HFFc6 (cell line): ENCODE measurements at places on chromosomes 6 and 20.
A peak's percentile ranks its signal among the peaks of the same experiment; 100 is the strongest.

GRCh38 chr20:50655311-50655880 is 35.9 kb downstream of the RIPOR3 start:
- DNase-seq: peak; percentile 53

DNA sequence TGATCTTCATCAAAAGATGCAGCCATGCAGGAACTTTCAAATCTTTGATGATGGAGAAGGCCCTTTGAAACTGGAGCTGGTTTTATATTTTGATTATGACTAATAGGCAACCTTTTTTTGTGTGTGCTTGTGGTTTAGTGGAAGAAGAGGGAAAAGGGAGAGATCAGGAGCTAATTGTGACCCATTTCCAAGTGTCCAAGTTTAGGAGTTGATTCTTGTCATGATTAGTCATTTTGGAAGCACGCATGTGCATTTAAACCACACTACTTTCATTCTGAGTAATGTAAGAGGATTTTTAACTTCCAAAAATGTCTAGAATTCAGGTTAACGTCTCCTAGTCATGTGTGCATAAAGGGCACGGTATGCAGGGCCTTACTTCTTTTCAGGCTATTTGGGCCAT is 3.5 kb downstream of the FOXO3 start:
- DNase-seq: peak; percentile 98

DNA sequence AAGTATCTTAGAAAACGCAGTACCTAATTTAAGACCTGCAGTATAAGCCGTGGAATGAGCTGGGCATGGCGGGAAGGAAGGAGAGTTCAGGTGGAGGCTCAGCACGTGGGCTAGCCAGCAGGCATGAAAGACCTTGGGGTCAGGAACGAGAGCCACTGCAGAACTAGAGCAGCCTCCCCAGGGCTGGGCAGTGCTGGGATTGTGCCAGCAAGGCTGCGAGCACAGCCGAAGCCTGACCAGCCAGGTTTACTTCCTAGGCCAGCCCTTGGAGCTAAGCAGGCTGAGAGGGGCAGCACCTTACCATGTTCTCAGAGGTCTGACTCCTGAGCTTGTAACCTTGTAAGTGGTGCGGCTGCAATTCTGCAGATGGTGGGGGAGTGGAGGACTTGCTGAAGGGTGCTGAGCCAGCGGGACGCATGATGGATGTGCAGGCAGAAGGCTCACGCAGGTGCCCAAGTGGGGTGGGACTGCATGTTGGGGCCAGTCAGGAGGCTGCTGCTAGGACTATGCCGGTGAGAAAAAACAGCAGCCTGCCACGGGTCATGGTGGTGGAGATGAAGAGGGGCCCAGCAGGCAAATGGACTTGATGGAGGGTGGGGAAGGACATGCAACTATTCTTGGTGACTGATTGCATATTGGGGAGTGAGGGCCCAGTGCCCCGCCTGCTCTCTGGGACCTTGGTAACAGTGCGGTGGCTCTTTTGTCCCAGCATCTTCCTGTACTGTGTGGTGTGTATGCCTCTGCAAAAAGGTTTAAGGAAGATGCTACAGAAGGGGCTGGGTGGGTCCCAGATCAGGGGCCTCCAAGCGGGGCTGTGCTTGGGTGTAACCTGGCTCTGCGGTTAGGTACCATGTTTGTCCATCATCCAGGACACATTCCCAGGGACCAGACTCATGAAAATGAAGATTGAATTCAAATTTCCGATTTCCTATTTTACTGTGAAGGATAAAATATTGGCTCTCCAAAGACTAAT is 37.6 kb upstream of the IRF4 start:
- no peak for DNase-seq

DNA sequence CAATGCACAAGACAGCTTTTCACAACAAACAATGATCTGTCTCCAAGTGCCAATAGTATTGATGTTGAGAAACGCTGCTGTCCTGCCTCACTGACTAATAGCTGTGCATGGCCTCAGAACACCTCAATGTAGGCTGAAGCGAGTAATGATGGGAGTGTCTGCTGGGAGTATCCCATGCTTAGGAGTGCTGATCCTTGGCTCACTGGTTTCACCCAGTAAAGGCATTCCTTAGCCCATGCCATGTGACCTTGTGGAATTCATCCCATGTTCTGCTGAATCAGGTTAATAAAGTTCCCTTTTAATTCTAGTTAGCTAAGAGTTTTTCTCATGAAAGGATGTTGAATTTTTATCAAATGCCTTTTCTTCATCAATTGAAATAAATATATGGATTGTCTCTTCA is 3.8 kb upstream of the WFDC12 start:
- DNase-seq: peak; percentile 17

GRCh38 chr6:36663504-36664446 is 14.7 kb upstream of the CDKN1A start:
- DNase-seq: no peak

DNA sequence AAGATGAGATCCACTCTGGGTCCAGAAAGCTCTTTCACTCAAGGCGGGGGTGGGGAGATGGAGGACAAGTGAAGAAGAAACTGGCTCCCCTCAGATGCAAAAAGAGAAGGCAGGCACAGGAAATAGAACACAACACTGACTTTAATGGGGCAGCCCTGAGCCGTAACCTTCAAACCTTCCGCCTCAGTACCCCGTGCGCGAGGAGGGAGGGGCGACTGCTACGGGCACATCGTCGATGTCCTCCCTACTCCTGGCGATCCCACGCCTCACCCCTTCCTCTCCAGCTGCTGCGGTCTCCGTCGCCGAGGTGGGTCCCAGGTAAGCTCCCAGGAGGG is 3.9 kb downstream of the SPEF1 start:
- no peak for DNase-seq

- DNase-seq: no peak
Measured at GRCh38 chr20:14986026-14986655, 648.7 kb upstream of the FLRT3 start.

- DNase-seq: no peak
Measured at GRCh38 chr6:133017581-133017980, 203.2 kb downstream of the RPS12 start.

DNA sequence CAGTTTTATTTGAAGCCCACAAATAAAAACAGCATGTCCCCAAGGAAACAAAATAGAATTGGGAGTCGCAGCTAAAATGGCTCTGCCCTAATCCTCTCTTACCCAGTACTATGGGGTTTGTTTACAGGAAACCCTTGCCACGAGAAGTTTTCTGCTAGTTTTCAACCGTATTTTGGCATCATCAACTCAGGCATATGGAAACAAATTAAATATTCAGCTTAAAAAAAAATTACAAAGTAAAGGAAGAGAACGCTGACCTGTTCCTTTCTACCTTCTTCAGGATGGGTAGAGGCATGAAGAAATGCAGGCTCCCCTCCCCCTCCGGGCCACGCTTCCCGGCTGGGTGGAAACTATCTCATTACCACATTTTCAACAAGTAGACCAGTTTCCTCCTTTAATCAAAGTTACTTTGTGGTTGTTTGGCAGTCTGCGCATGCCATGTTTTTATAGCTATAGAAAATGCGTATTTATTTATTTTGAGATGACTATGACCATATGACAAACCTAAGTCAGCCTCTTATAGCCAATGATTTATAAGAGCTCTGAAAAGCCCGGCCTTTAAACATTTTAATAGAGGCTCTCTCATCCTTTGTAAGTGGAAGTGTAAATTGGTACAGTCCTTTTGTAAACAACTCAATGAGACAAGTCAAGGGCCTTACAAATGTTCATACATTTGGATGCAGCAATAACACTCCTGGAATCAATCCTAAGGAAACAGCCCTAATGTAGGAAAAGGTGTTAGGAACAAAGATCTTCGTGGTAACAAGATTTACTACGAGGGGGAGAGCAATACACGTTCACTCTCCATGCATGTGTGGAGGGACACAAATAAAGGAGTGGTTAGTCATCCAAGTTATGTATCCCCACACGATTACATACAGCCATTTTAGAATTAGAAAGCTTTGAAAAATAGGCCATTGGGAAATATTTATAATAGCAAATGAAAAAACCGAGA is 16.1 kb upstream of the ZNF217 start:
- peak; percentile 26 for DNase-seq

DNA sequence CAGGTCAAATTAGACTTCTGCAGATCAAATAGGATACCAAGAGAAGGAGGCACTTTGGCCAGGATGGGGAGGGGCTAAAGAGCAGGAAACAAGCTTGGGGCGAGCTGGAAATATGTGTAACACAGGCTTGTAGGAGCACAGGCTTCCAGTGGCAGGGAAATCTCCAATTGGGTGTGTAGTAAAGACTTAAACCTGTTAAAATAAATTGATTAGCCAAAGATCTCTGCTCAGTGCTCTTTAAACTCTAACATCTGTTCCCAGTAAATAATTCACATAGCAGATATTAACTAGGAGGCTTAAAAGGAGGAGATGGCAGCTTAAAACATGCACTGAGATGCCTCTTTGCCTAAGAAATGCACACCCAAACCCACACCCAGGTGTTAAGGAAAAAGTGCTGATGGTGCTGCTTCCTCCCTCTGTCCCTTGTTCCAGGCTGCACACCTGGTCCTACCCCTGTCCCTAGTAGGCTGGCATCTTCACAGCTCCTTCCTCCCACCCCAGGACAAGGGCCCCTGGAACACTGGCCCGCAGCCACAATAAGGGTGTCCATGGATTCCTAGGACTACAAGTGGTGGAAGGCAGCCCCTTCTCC is 93.5 kb upstream of the MLN start:
- DNase-seq: no peak

DNA sequence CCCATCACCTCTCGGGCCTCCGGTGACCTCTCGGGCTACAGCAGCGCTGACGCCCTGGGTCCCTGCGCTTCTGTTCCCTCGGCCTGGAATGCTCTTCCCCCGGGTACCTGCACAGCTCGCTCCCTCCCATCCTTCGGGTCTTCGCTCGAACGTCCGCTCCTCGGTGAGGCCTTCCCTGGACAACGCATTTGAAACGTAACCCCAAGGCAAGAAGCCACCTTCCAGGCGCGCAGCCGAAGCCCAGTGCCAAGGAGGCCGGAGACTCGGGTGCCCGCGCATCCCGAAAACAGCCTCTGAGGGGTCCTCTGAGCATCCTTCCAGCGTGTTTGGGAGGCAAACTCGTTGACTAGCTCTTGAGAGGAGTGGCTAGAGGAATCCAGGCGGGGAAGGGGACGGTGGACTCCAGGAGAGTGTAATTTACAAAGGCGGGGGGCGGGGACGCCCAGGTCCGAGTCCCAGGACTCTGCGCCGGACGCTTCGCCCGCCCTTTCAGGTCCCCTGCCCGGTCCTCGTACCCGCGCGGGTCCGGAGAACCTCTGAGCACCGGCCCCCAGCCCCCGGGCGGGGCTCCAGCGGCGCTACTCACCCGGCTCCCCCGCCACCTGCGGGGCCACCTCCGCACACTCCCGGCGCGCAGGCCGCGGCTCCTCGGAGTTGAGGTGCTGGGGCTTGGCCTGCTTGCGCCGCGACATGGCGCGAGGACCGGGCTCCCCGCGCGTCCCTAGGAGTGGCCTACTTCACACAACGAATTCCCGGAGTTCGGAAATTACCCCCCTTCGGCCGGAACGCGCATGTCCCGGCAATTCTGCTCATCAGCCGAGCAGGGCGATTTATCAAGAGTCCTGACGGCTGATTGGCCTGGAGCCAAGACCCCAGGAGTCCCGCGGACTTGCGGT is 86.8 kb downstream of the ZFP64 start:
- peak; percentile 2 for DNase-seq

GRCh38 chr6:132974122-132974521 is 159.8 kb downstream of the RPS12 start:
- no peak for DNase-seq
